Astrocyte of the spinal cord (primary cell): ENCODE measurements at places on chromosomes 6 and 20.

GRCh38 chr6:106630366-106630765 is 988 bp downstream of the QRSL1 start:
- no peak for DNase-seq

GRCh38 chr6:89050697-89051096 is 29.9 kb upstream of the PNRC1 start:
- no peak for DNase-seq

DNA sequence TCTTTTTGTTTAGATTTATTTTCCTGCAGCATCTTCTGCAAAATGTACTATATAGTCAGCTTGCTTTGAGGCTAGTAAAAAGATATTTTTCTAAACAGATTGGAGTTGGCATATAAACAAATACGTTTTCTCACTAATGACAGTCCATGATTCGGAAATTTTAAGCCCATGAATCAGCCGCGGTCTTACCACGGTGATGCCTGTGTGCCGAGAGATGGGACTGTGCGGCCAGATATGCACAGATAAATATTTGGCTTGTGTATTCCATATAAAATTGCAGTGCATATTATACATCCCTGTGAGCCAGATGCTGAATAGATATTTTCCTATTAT is 3.2 kb downstream of the FOXC1 start:
- no peak for DNase-seq

- no peak for DNase-seq
Measured at GRCh38 chr6:94785514-94785913, 791.8 kb upstream of the MANEA start.

GRCh38 chr6:144156338-144156737 is 6.0 kb downstream of the STX11 start:
- no peak for DNase-seq

- no peak for DNase-seq
Measured at GRCh38 chr6:31528821-31529328, at the start of gene MCCD1. Gene MCCD1, plus strand, starts transcription at chr6:31528962. Its CDS starts 53 bp downstream, at chr6:31529015.

DNA sequence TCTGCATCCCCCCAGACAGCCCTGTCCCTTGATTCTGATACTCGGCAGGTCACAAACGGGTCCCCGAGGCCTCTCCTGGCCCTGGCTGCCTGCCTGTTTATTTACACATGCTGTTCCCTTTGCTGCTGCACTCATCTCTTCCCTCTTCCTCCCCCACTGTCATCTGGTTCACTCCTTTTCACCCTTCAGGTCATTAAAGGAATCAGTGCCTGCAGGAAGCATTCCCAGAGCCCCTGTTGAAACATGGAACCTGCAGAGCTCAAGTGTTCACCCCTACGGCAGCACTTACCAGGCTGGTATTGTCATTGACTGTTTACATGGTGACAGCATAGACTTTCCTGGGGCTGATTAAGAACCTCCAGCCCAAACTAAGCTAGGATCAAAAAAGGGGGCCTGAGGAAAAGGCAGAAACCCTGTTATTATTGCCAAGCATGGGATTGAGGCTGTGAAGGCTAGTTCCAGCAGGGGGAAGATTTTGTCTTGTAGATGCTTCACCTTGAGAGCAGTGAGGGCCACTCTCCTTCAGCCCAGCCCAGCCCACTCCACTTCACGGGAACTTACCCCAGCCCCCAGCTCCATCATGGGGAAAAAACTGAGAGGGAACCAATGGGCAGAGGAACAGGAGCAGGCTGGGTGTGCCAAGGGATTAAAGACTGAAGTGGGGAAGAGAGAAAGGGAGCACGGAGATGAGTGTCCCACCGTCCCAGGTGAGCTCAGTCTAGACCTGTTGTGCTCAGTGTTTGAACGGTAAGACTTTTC is 73.2 kb downstream of the JPH2 start:
- no peak for DNase-seq
